ENCODE measurements at places on chromosomes 4 and X.

- DNase-seq: no peak
Observed at GRCh38 chr4:5204781-5205180, 153.5 kb downstream of the STK32B start.

- DNase-seq: no peak
Observed at GRCh38 chr4:152431291-152431690, 104.6 kb downstream of the FBXW7 start.

DNA sequence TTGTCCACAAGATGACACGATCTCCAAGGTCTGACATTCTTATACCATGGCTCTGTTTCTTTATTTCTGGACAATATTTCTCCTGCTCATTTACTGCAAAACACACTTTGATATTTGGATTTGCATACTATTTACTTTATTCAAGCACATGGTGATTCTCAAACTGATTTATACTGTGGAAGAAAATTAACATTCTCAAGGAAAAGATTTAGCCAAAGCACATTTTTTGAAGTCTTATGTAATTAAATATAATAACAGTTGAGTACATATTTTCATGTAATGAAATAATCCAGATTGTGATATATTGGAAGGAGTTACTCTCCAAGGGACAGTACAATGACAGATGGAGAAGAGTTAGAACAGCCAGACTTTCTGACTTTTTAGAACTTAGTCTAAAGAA, 155.8 kb upstream of the CT83 start:
- DNase-seq: no peak

DNA sequence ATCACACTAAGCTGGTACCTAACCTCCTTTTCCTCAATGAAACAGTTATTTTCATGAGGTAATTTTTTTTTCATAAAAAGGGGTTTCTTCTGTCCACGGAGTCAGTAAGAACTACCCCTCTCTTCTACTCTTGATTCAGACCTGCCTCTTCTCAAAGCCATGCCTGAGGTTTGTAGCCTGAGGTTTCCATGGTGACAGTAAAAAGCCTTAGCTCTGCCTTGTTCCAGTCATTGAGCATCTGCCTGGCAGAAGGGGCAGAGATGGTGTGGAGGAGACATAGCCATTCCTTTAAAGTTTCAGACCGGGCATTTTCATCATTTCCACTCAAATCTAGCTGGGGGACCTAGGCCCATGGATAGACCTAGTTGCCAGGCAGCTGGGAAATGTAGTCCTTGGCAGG, 135.5 kb downstream of the REPS2 start:
- no peak for DNase-seq

DNA sequence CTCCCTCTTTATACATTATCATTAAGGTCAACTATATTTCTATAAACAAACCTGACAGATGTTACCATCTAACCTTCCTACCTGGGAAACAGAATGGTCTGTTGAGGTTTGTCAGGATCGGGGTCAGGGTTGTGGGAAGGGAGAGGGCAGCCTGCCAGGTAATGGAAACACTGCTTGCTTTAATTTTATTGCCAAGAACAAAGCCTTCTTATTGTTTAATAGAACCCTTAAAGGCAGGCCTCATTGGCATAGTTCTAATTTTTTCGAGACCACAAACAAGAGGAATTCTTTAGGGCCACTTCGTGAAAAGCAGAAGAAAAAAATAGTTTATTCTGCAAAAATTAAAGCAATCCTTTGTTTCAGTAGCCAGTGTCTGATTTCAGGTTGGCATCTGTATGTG, 113.2 kb downstream of the MID1 start:
- DNase-seq: no peak

- no peak for DNase-seq
Observed at GRCh38 chr4:104941661-104942062, 205.0 kb upstream of the TET2 start.

DNA sequence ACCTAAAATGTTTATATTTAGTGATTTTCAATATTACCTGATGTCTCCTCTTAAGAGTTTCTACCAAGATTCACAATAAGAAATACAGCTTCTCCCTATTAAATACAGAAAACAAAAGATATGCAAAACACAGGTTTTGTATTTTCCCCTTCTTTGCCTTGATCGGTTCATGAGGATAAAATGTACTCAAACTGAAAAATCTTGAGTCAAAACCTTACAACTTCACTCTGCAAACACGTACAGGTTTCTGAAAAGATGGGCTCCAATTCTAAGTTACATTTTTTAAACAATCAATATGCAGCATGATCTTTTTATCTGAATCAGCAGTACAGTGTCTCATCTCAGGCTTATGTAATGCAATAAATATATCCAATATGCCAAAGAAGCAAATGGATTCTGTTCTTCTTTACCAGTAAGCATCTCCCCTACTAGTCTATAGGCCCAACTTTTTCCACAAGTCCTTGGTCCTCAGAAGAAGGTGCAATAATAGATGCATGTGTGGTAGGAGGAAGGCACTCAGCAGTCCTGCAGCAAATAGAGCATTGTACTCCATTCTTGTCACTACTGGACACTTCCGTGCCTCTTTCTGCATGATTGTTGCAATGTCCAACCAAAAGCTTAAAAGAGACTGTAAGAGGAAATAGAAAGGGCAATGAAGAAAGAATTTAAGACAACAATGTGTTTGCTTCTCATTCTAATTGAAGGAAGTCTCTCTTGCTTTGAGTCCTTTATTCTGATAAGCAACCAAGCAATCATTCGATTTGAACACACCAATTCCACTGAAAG, 3.2 kb downstream of the MAPK10 start:
- no peak for DNase-seq

GRCh38 chrX:33142331-33142730, 69.0 kb downstream of the DMD start:
- DNase-seq: no peak

GRCh38 chrX:23904096-23904495, 3.6 kb downstream of the APOO start:
- no peak for DNase-seq

DNA sequence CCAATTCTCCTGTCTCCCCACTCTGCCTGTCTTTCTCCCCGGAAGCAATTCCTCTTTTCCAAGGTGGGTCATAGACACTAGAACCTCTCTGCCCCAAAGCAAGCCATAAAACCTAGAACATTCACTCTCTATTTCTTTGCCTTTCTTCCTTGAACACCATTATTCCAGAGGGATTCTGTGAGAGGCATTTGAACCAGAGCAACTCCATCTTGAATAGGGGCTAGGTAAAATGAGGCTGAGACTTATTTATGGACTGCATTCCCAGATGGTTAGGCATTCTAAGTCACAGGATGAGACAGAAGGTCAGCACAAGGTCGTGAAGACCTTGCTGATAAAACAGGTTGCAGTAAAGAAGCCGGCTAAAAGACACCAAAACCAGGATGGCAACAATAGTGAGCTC, 13.7 kb upstream of the GPAT3 start:
- DNase-seq: no peak

GRCh38 chrX:41692162-41692749, 3.5 kb downstream of the GPR34 start:
- DNase-seq: no peak

DNA sequence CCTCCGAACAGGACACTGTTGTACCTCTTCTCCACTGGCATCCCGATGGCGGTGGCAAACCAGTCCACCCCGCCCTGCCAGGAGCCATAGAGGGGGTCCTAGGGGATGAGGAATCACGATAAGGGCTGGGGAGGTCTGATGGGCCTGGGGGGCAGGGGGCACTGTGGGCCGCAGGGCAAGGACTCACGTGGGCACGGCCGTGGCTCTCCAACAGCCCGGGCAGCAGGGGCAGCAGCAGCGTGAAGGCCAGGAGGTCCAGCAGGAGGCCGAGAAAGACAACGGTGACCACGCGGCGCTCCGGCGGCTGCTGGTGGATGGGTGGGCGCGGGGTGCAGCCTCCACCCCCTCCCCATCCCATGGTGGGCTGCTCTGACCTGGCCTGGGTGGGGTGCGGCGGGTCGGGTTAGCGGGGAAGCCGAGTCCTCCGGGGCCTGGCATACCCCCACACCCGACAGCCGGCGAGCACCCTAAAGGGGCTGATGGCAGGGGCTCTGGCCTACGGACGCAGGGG, 29.6 kb downstream of the NOP14 start:
- DNase-seq: no peak

DNA sequence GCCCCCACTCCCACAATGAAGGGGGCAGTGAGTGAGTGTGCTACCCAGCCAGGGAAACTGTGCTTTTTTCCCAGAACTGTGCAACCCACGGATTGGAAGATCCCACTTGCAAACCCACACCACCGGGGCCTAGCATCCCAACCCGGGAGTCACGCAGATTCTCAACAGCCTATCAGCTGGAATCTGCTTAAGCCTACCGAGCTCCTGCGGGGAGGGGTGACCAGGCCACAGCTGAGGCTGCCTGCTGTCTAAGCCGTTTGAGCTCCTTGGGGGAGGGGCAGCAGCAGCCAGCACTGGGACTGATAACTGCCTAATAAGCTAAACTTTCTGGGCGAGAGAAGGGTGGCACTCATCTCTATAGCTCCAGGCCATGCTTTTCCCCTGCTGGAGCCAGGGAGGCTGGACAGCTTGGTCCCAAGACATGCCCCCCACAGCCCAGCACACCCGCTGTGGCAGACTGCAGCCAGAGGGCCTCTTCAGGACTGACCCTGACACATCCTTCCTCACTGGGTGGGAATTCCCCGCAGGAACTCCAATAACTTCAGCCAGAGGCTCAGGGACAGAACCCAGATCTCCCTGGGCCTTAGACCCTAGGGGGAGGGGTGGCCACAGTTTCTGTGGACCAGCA, 161.3 kb upstream of the MAGEB18 start:
- DNase-seq: no peak

- no peak for DNase-seq
Observed at GRCh38 chrX:38859602-38860001, 58.3 kb downstream of the MID1IP1 start.

DNA sequence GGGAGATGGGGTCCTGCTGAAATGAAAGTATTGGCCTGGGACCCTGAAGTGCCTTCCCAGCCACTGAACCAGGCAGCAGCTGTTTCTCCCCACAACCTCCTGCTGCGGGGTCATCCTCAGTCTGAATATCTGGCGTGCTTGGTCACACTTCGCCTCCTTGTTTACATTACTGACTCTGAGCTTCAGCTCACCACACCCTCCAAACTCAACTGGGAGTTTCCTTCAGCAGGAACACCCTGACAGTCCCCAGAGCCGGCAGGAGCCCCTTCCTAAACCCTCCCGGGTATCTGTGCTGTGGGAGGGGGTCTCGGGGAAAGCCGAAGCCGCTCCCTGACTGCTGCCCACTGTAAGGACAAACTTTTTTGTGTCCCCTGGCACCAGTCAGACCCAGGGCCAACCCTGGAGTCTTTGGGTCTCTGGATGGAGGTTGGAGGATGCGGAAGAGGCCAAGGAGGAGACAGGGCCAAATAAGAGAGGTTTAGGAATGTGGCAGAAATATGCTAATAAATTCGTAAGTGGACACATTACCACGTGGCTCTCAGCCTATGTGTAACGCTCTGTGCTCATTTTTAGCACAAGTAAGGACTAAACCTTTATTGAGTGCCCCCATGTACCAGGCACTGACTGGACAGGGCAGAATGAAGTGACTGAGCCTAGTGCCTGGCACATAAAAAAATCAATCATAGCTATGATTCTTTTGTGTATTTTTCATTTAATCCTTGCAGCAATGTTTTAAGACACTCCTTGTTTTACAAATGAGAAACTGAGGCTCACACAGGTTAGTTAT, 20.7 kb downstream of the FHDC1 start:
- DNase-seq: no peak

DNA sequence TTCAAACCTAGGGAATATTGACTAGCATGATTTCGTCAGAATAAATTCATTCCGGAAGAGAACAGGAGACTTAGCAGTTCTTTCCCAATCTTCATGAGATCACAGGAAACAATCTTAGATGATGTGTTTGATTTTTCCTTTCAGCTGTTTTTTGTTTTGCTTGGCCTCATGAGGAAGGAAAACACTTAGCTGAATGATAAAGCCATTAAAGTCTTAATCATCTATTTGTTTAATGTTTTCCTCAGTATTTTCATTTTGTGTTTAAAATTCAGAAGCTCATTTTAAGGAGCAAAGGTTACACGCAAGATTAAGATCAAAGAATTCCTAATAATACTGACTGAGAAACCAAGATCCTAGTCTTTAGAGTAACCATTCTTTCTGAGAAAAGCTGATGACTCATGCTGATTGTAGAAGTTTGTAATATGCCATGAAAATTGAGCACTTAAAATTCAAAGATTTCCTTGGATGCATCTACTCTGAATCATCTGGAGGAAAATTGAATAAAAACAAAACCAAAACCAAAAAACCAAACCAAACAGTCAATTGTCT, 15.4 kb upstream of the TBC1D19 start:
- no peak for DNase-seq

DNA sequence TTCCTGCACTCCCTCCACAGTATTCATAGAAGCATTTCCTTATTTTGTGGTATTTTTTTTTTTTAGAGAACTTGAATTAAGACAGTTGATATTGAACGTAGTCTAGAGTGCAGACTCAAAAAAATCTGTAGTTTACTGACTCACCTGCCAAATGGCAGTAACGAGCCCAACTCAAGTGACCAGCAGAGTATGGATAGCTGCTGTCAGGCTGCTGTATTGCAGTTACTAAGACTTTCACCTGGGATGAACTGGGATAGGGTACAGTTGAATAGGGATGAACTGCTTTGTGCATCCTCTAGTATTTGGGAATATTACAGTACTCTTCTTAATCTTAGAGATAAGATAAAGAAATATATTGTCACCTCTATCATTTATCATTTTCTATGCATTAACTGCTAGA, 7.0 kb upstream of the SLC7A11 start:
- DNase-seq: no peak

GRCh38 chr4:19693936-19694570, 557.7 kb upstream of the SLIT2 start:
- DNase-seq: no peak

DNA sequence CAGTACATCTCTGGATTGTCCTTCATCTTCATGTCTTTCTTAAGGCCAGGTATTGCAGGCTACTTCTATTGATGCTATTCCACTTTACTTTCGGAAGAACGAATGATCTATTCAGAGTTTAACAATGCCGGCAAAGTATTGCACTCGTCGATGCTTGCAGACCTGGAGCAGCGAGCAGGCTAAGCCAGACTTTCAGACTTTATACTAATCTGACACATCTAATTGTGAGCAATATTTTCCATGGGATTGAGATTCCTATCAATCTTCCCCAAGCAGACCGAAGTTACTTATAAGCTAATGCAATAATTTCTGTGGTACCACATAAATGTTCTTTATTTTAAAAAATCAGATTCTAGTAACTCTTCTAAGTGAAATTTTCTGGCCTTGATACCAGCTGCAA, 1.6 kb downstream of the EMCN start:
- DNase-seq: no peak

GRCh38 chrX:136275553-136275952, 24.4 kb upstream of the MAP7D3 start:
- DNase-seq: no peak

DNA sequence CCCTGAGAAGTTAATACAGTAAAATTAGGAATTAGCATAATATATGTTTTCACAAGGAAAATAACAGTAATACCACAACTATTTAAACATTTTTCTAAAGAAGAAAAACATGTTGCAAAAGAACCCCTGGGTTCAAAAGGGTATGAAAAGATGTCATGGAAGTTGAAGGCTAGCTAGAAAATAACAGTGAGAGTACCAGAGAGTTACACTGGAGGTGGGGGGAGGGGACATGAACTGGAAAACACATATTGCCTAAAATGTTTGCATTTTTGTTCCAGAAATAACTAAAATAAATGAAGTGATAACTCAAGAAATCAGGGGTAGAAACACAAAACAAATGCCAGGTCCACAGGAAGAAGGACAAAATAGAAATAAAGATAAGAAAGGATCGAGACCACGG, 336.6 kb upstream of the MAD2L1 start:
- DNase-seq: no peak
